CD8-positive, alpha-beta memory T cell (primary cell): ENCODE measurements at places on chromosomes 6 and 20.

GRCh38 chr6:169932491-169932890, 181.1 kb downstream of the ERMARD start:
- no peak for DNase-seq

DNA sequence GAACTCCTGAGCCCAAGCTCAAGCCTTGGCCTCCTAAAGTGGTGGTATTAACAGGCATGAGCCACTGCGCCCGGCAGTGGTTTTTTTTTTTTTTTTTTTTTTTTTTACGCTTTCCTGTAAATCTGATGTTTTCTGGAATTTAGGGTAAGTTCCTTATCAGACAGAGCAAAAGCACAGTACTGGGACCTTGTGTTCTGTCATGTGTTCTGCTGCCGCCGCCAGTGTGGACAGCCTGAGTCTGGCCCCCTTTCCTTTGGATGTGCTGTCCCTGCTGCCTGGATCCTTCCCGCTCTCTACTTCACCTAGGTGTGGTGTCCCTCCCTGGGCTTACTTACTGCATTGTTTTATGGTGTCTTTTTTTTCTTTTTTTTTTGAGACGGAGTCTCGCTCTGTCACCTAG, 11.7 kb downstream of the DNMT3B start:
- DNase-seq: no peak

DNA sequence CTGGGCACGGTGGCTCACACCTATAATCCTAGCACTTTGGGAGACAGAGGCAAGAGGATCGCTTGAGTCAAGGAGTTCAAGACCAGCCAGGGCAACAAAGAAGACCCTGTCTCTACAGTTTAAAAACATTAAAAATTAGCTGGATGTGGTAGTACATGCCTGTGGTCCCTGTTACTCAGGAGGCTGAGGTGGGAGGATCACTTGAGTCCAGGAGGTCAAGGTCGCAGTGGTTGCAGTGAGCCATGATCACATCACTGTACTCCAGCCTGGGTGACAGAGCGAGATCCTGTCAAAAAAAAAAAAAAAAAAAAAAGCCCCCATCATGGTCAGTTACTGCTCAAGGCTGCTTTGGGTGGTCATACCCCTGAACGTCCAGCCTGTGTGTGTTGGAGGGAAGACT, 55.8 kb downstream of the ARHGAP40 start:
- no peak for DNase-seq

GRCh38 chr6:64160486-64160885, 524.9 kb downstream of the PHF3 start:
- no peak for DNase-seq

GRCh38 chr20:14826543-14827313, 489.3 kb upstream of the FLRT3 start:
- DNase-seq: no peak

DNA sequence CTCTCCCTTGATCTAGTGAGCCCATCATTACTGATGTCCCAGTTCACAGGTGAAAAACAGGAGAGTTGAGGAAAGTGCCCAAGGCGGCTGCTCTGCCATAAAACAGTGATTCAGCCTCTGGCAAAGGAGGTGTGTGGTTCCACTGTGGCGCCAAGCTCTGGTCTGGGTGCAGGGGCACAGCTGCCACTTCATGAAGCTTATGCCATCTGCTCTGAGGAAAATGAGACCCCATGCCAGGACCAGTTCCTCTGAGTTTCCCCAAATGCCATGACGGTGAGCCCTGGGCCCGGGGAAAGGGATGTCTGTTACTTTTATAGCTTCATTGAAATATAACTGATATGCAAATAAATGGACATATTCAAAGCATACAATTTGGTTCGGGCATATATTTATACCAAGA, 33.7 kb upstream of the ZBP1 start:
- DNase-seq: no peak

GRCh38 chr20:63026582-63027165, 19.9 kb upstream of the BHLHE23 start:
- DNase-seq: peak; percentile 35

DNA sequence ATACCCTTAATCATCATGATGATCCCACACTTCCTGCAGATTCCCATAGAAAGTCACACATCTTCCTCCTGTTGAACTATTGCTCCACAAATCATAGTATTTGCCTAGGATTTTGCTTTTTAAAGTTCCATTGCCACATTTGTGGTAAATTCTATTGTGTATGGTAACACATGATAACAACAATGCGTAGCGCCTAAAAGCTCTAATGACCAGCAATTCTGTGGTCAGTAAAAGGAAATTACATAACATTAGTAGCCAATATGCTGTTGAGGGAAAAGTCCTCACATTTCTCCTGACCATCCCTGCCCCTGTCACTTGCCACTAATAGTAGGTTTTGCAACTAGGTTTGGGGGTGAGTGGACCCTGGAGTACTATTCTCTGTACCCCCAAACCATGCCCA, 31.8 kb upstream of the PDE7B start:
- no peak for DNase-seq

- no peak for DNase-seq
These were observed 163.6 kb upstream of the CST7 start for GRCh38 chr20:24785141-24786110.

DNA sequence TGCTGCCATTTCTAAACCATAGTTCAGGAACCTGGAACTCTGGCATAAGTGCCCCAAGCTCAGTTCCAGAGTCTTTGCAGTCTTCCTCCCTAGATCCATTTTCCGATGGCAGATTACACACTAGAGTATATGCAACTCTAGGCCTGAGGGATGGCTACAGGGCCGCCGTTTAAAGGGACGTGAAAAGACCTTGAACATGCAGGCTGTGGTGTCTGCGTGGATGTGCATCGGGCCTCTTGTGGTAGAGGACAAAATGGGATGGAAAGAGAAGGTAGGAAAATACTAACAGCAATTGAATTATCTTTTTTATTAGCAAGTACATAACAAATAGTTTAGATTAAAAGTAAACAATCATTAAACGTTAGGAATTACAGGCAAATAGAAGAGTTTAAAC, 588.9 kb downstream of the RFPL4B start:
- DNase-seq: no peak

DNA sequence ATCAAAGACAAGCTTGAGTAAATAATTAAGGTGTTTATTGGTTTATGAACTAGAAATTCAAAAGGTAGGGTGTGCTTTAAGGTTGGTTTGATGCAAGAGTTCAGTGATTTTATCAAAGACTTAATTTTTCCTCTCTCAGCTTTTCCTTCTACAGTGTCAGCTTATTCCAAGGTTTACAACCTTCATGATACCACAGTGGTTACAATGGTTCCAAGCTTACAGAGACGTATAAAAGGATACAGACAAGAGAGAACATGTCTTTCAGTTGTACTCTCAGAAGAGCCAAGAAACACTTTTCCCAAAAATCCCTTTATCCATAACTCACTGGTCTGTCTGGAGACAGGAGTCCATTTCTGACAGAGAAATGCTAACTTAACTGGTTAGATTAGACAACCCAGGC, 93.5 kb upstream of the LOC128125822 start:
- no peak for DNase-seq

DNA sequence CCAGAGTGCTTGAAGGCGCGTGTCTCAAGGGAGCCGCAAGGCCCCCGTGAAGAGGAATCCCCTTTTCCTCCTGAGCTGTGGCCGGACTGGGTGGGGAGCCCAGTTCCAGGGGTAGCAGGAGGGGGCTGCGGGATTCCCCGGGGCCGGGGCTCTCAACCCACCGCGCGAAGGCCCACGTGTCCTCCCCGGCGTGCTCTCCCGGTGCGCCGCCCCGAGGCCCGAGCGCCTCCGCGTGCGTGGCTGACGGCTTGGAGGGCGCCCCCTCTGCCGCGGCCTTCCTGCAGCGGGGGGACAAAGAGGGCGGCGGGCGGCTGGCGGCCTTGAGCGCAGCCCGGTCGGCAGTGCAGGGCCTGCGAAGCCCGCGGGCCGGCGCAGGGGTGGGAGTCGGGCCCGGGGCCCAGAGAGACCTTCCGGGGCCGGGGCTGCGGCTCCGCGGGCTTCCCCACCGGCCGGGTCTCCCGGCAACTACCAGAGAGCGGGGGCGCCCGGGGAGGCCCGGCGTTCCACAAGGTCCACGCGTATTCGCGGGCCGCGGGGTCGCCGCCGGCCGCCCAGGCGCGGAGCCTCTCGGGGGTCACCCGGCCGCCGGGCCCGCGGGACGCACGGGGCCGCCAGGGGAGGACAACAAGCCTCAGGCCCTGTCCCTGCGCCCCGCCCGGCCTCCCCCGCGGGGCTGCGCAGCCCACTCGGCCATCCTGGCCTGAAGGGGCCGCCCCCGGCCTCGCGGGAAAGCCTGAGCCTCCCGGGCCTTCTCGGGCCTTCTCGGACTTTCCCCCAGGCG, at the start of gene FAM217A:
FAM217A (minus strand) TSS at position 447 of the 781 bp plus-strand sequence. CDS start 1,723 bp downstream, outside the sequence.
- no peak for DNase-seq
